ENCODE measurements at places on chromosomes 7 and 10.

DNA sequence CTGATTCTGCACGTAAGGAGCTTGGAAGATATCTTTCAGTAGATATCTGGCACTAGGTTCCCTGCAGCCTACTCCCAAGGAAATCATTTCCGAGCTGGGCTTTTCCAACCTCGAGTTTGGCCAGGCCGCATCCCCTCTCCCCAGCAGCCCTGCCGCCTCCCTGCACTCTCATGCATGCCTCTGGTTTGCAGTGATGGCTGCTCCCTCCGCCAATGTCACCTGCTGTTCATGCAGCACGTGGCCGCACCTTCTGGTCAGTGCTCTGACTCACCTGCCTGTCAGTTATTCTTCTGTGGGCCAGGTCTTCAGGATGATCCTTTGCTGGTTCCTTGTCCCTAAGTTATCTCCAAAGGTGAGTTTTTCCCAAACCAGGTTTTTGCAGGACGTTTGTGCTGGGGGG, 50.6 kb upstream of the RASGEF1A start:
- no peak for DNase-seq

GRCh38 chr10:124992462-124993344, 50.8 kb downstream of the ZRANB1 start:
- no peak for DNase-seq

GRCh38 chr10:60479305-60480020, 89.8 kb upstream of the ANK3 start:
- no peak for DNase-seq

GRCh38 chr7:102303669-102304422, 17.2 kb downstream of the SH2B2 start:
- no peak for DNase-seq

GRCh38 chr7:116807011-116807560, 55.3 kb upstream of the CAPZA2 start:
- no peak for DNase-seq

GRCh38 chr7:953547-954327, 743 bp downstream of the ADAP1 start:
- no peak for DNase-seq

DNA sequence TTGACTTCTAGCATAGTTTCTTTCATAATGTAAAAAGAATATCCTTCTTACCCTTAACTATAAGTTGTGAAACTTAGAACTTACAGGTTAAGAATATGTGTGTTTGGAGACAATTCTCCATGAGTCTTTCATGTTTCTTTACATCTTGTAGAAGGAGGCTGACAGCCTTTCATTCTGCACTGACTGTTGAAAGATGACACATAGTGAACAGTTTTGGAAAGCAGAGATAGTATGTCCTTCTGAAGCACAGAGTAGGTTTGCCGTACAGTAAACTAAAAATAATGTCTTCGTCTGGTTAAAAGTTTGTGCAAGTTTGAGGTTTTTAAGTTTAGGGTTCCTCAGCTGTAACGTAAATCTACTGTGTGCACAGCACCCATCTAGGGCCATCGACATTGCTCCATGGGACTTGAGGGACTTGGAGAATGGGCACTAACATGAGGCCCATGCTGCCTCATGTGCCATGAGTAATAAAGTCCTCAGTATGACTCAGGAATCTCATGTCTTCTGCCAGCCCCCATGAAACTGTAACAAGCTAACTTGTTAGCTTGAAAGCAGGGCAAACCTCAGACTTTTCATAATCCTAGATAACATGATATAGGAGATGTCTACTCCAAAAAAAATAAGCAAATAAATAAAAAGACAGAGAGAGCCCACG, 24.5 kb upstream of the ELAPOR2 start:
- DNase-seq = no peak

GRCh38 chr7:130208516-130208915, 856 bp downstream of the SSMEM1 start:
- no peak for DNase-seq

DNA sequence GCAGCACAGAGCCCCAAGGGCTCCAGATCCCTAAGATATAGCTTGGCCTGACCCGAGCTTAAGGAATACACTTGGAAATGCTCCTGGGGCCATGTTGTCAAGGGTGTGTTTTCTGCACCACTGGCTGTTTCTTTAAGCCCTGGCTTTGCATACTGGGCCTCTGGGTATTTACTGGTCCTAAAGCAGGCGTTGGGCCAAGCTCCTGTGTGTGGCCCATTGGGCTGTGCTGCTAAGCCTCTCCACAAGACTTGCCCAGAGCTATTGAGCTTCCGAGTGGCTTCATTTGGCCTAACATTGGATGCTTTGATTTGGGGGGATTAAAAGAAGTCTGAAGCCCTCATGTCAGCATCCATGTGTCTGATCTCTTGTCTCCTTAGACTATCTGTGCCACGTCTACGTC, 5.2 kb downstream of the YKT6 start:
- DNase-seq = no peak

DNA sequence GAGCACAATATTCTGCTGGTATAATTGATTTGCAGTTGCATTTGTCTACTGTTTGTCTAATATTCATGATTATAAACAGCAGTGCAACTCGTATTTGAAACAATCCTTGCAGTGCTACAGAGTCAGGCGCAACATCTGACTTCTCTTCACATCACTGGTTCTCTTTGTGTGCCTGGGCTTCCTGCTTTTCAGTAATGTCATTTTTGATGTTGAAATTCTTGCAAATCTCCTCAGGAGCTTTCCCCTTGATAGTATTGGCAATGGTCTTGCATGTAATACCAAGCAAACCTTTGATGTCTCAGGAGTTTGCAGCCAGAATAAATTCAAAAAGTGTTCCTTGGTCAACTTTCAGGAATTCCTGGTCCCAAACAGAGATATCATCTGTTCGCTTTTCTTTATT, 20.2 kb downstream of the HPS6 start:
- no peak for DNase-seq

DNA sequence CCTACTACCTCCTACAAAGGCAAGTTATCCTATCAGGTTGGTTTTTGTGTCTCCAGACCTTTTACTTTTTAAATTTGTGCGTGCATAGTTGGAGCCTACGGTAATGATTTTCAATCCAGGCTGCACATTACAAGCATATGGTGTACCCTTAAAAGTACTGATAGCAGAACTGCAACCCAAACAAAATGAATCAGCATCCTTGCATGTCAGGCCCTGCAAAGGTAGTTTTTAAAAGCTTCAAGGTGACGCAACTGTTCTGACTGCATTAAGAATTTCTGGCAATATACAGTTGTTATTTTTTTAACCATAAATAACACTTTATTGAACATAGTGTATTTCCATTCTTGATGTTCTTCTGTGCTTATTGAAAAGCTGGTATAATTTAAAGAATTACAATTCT, 28.9 kb downstream of the GNAT3 start:
- no peak for DNase-seq

DNA sequence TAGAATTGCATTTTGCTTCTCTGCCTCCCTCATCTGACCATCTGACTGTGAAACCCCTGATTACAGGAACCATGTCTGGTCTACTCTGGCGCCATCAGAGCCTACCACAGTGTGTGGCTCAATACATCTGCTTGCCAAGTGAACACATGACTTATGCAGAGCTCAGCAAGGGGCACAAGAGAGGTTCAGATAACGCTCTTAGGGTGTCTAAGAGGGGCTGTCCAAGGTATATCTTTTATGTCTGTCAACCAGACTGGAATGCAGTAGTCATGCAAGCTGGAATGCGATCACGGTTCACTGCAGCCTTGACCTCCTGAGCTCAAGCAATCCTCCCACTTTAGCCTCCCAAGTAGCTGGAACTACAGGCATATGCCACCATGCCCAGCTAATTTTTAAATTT, 10.3 kb upstream of the RRP12 start:
- DNase-seq = no peak

DNA sequence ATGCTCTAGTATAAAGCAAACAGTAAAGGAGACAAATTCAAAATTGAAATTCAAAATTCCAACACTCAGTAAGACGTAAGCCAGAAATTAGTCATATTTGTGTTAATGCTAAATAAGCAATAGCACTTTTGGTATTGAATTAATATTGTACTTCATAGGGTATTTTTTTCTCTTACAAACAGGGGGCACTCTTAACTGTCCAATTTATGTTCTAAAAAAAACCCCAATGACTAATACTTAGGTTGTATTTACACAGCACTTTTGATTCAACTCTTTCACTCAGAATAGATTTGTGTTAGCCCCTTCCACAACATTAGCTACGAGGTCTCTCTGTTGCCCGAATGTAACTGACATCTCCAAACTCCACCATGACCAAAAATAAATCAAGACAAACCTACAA, 284.9 kb upstream of the COBL start:
- no peak for DNase-seq

- no peak for DNase-seq
Measured at GRCh38 chr10:8224591-8224990, 170.1 kb downstream of the GATA3 start.

DNA sequence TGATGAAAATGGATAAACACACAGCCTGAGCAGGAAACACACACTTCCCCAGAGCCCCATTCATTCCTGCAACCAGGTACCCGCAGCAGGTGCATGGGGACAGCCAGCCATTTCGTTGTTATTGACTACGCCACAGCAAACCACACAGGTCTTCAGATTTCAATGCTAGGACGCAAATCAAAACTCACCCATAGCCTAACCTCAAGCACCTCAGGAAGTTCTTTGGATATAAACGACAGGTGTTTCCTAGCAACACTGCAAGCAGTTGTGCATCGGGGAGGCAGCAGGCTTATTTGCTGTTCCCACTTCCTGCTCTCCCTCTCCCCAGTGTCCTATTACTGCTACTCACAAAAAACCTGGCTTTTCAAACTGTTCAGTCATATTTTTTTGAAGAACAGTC, 176.5 kb upstream of the FRMD4A start:
- no peak for DNase-seq

- DNase-seq = no peak
Measured at GRCh38 chr10:78301891-78302738, 268.5 kb downstream of the RPS24 start.

DNA sequence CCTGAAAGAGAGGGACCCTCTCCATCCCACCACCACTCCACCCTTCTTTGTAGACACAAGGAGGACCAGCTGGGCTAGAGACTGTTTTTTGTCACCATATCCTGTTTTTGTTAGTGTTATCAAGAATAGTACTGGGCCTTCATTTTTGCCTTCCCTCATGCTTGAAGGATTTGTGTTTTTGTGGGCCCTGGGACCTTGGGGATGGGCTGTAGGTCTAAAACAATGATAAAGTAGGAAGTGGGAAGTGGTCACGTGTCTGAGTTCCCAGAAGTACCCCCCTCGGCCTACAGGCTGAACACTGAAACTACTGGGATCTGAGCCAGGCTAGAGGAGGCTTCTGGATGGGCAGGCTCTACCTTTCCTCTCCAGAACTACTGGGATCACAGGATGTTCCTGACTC, 8.9 kb downstream of the AGFG2 start:
- no peak for DNase-seq

DNA sequence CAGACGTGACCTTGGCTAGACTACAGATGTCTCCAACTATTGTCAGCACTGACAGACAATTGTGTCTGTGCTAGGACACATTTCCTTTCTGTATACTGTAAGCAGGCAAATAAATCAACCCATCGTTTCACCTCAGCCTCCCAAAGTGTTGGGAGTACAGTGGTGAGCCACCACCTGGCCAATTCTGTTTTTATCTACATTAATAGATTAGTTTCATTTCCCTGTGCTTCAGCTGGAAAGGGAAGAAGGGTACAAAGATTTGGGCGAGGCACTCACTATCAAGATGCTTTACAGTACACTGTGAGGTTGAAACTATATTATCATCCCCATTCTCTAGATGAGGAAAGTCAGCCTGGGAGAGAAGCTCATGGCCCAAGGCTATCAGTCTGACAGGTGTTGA, 21.9 kb downstream of the SFR1 start:
- DNase-seq = no peak

- DNase-seq = no peak
Measured at GRCh38 chr7:55023841-55024505, 5.2 kb downstream of the EGFR start.

DNA sequence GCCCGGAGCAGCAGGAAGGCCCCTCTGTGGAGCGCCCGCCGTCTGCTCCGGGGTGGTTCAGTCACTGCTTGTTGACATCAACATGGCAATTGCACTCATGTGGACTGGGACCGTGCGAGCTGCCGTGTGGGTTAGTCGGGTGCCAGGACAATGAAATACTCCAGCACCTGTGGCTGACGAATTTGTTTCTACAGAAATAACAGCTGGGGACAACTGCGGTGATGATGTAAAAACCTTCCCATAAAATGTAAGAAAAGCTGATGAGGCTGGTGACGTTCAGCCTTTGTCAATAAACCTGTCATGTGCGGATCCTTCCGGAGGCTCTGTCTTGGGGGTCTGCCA, 5.6 kb downstream of the GPER1 start:
- DNase-seq = no peak

DNA sequence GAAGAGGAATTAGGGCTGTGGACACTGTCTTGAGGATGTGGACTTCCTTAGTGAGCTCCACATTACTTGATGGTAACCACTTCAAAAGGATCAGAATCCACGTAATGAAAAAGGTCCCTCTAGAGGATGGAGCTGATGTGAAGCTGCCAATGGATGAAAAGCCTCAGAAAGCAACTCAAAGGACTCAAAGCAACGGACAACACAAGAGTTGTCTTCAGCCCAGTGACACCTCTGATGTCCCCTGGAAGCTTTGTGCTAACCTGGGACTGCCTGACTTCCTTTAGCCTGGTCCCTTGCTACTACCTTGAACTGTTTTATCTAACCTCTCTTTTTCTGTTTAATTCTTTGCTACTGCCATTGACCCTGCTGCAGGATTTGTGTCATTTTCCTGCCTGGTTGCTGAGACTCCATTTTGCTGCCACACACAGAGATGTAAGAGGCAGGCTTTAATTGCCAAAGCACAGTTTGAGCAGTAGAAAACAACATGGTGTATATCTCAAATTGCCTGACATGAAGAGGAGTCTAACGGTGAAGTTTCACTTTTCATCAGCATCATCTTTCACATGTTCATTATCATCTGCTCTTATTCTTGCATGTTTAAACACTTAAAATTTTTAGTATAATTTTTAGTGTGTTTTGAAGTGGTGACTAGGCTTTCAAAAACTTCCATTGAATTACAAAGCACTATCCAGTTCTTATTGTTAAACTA, 11.1 kb upstream of the SGCE start:
- DNase-seq = no peak

DNA sequence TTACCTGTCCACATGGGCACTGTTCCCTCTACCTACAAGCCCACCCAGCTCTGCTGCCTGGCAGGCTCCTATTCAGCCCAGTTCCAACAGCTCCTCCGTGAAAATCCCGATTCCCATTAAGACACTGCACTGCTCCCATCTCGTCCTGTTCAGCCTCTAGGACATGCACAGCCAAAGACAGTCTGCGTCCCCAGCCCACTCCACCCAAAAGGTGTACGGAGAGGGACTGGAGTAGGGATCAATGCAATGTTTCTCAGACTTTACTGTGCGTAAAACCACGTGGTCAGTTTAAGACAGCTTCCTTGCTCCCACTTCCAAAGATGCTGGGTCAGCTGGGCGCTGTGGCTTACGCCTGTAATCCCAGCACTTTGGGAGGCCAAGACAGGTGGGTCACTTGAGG, 19.9 kb downstream of the FGFR2 start:
- DNase-seq = no peak

- no peak for DNase-seq
Measured at GRCh38 chr7:108308903-108309302, 147.3 kb downstream of the NRCAM start.

Data from T-helper 2 cell treated with Interferon-gamma antibody and Interleukin-4, amounts not matched to agents 5 μg/mL and 100 μg/mL, for 36 hours (primary cell).